ENCODE measurements at places on chromosomes 5 and 9. TPM values are rescaled to one million over a fixed set of nuclear protein-coding genes. Genes with fewer than 3 reads are reported as not detected.

GRCh38 chr5:12323637-12324229, 419.5 kb upstream of the CTNND2 start:
- DNase-seq, result no peak

GRCh38 chr5:37645707-37646106, 194.1 kb downstream of the GDNF start:
- no peak for DNase-seq

DNA sequence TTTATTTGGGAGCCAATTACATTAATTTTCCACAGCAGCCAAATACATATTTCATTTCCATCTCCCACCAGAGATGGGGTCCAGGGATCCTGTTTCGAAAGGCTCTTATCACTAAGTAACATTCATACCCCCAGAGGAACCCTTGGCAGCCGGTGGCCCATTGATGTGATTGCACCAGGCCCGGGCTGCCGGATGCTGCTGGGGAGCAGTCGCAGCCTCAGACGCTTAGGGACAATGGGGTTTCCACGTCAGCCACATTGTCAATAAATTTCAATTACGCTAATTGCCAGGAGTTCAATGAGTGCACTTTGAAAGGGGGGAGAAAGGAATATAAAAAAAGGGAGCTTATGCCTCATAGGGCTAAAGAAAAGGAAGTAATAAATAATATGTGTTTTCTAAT, 478.8 kb upstream of the ADAMTS16 start:
- DNase-seq, result no peak

DNA sequence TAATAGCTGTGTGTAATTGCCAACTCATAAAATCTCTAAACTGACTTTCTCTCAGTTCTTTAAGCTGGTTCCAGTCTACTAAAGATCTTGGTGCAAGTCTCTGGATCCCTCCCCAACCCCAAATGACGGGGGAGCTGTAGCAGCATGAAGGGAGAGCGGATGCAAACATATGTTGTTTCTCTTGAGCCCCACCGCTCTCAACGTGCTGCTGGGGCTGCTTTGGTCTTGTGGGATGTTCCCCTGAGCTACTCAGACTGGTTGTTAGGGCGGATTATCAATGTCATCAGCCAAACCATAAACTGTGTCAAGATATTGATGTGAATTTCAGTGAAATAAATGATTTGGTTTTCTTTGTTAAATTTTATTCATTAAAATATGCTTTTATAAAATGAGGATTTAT, 40.9 kb upstream of the APC start:
- no peak for DNase-seq

DNA sequence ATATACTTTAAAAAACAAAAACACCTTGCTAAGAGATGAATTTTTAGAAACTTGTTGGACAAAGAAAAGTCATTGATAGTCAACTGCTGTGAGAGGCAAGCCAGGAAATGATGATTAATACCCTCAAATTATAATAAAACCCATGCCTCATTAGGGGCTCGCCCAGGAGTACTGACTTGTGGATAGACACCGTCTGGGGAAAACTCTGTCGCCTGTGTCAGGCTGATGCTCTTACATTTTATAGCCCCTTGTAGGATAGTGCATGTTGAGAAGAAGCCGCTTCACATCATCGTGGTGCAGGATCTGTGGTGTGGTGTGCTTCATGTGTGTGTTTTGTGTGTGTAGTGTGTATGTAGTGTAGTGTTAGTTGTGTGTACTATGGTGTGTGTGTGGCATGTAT, 39.1 kb downstream of the SYK start:
- DNase-seq, result peak; percentile 23

- DNase-seq, result no peak
These were observed 237.0 kb upstream of the GRAMD2B start for GRCh38 chr5:126186210-126186609.

DNA sequence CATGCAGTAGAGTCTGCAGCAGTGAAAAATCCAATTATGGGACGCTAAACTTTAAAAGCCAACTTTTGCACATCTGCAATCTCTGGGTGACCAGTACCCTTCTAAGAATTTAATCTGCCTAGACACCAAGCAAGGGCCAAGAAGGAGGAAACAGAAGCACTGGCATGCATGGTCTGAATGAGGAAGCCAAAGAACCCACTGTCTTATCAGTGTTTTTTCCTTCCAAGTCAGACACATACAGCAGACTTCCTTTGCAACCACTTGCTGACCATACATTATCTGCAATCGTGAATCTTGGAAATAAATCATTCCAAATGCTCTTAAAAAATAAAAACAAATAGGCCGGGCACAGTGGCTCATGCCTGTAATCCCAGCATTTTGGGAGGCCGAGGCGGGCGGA, 65.9 kb downstream of the DEPDC1B start:
- DNase-seq, result no peak

DNA sequence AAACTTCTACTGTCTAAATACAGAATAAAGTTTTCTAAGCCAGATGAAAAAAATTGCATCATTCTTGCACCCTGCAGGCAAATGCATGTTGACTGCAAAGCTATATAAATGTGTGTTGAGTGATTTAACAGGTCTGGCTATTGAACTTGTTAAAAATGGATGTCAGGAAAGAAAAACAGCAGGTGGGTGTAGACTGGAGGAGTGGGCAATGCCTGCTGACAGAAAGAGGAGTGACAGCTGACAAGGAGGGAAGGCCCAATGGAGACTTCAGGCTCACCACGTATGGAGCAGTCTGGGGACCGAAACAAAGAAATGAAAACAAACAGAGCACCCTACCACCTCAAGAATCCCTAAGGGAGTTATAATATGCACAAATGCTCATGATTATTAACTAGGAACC, 127.8 kb downstream of the GRIA1 start:
- no peak for DNase-seq

DNA sequence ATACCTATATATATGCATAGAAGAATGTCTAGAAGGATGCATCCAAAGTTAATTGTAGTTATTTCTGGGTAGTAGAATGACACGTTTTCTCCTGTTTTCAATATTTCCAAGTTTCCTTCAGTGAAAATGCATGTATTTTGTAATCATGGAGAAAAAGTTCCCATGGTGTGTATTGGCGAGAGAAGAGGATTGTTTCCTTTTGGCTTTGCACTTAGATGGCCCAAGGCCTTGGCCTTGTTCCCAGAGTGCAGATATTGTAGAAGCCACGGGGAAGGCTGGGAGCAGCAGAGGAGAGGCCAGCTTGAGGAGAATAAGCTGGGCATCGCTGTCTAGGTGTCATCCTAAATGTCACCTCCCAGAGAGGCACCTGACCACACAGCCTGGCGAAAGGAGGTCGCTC, 44.0 kb downstream of the IRF1 start:
- DNase-seq, result peak; percentile 57

DNA sequence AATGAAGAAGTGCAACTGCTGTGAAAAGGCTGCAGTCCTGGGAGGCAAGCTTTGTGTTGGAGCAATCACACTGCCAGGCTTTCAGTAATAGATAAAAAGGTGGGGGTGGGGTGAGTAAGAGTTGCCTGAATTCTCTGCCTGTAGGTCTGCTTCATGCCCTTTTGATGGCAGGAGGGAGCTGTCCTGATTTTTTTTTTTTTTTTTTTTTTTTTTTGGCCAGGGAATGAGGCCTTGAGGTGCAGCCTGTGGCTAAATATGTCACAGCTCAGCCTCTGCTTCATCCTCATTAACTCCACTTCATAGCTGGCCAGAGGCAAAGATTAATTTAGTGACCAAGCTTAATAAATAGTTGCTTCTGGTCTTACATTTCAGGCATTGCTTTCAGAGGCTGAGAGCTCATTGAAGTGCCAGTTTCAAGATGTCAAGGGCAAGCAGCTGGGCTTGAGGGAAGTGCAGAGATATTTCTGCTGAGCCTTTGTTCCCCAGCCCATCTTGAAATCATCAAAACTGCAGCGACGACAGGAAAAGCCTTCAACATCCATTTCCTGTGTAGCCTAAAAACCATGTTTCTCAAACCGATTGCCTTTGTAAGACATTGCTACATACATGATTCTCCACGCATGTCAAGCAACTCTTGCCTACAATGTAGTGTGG, 134.7 kb downstream of the MACIR start:
- DNase-seq, result no peak

GRCh38 chr5:132737982-132738681, 786 bp upstream of the KIF3A start:
- no peak for DNase-seq

- peak; percentile 13 for DNase-seq
These were observed 275.0 kb upstream of the SGCD start for GRCh38 chr5:156051972-156052371.

DNA sequence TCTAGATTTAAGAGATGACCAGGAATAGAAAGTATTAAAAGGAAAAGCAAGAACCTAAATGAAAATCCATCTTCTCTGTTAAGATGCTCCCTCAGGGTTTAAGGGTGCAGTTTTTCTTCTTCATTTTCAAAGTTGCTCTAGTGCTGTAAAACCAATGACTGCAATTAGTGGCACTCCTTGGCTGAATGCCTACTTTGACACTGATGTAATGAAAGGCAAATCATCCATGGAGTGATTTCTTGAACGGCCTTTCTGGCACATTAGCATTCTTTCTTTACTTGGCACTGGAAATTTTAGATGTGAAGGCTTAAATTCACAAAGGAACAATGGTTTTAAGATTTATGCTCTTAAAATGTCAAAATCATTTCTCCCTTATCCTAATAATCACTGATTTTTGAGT, 19.3 kb upstream of the ISCA1 start:
- DNase-seq, result no peak

DNA sequence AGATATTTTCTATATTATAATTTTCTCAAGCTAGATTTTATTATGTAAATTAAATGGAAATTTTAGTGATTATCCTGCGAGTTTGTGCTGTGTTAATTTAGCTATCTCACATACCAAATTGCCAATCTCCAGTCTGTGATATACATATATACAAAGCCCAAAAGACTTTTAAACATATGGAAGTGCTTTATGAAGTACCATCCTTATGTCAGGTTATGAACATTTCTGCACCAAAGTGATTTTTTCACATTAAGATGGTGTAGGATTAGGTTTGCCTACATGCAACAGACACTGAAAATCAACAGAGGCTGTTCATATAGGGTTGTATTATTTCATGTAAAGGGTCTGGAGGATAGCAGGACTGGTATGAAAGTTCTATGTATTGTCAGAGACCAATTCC, 32.8 kb downstream of the CFAP95 start:
- no peak for DNase-seq

DNA sequence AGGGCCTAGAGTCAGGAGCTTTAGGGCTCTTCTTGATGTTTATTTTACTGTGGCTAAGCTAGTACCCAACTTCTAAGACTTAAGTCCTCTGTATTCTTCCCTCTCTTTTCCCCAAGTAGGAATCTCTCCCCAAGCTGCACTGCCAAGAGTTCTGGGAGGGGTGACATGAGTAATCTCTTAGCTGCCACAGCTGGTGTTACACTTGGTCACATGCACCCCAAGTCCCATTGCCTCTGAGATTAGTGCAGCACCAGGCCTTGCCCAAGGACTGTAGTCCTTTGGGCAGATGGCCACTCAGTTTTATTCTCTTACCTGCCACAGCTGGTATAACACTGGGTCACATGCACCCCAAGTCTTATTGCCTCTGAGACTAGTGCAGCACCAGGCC, 114.7 kb upstream of the RIOK2 start:
- no peak for DNase-seq

DNA sequence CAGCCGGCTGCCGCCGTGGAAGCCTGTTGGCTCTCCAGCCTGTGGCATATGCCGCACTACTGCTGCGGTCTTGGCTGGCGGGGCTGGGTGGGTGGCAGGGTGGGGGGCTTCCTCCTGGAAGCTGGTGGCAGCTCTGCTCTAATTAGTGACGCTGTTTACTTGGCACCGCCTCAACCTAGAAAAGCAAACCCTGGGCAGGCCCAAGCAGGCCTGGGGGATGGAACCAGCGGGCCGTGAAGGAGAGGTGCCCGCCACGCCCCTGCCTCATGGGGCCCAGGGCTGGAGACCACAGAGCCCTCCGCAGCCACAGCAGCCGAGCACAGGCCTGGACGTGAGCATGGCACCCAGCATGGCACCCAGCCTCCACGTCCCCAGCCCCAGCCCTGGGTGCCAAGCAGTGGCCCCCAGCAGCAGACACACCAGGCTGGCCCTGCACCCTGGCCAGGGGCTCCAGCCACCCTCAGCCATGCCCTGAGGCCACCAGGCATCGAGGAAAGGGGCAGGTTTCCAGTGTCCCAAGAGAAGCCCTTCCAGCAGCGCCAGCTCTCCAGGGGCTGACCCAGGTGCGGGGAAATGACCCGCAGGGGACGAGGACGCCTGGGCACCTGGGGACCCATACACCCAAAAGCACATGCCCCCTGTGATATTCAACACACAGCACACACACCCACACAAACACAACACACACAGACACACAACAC, 5.4 kb upstream of the CCDC187 start:
- peak; percentile 52 for DNase-seq

GRCh38 chr9:16628413-16628812, 242.1 kb downstream of the BNC2 start:
- peak; percentile 6 for DNase-seq

- no peak for DNase-seq
These were observed 463.7 kb downstream of the DNAH5 start for GRCh38 chr5:13480834-13481233.

DNA sequence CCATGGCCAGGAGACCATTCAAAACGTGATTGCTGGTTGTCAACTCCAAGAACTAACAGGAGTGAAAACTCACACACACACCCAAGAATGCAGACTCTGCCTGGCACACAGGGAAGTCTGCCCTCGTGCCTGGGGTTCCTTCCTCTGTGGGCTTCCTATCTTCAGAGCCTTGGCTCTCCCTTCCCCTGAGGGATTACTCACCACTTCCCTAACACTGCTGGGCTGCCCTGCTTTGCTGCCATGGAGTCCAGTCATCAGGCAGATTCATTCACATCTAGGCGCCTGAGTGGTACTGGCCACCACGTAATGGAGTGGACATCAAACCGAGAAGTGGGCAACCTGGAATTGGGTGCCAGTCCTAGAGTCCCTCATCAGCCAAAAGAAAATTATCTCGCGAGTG, 76.4 kb upstream of the PRSS3 start:
- DNase-seq, result peak; percentile 84

GRCh38 chr5:166624573-166624972, 1666.9 kb upstream of the WWC1 start:
- no peak for DNase-seq

DNA sequence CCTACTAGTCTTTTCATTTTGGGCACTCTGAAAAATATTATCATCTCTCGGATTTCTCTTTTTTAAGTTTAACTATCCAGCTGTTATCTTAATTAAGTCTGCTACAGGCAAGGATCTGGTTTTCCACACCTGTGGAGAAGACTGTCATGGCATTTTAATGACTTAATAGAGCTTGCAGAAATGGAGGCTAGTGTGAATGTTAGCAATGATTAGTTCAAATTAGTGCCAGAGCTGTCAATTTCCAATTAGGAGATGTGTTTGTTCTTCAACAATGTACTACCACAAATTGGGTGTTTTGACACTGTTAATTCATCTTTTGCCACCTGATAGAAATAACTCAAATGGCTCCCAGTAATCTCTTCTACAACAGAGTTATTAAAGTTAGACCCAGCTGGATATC, 2023.0 kb upstream of the CDH9 start:
- no peak for DNase-seq

GRCh38 chr5:170303549-170303948, 6.0 kb upstream of the LCP2 start:
- no peak for DNase-seq

AMBP gene
- total RNA-seq, result 0.91 TPM

ZNF483 gene
- 3.1 TPM for total RNA-seq

FBN2 gene
- total RNA-seq, result 19.1 TPM

PCDHGB6 gene
- total RNA-seq, result 1.3 TPM

LRRTM2 gene
- total RNA-seq, result 0.51 TPM

CD74 gene
- not detected for total RNA-seq

RPP25L gene
- 30.8 TPM for total RNA-seq

PCDHB9 gene
- total RNA-seq, result 1.6 TPM
